SIG-M5 (cell line): ENCODE measurements at places on chromosomes 2 and 18.

DNA sequence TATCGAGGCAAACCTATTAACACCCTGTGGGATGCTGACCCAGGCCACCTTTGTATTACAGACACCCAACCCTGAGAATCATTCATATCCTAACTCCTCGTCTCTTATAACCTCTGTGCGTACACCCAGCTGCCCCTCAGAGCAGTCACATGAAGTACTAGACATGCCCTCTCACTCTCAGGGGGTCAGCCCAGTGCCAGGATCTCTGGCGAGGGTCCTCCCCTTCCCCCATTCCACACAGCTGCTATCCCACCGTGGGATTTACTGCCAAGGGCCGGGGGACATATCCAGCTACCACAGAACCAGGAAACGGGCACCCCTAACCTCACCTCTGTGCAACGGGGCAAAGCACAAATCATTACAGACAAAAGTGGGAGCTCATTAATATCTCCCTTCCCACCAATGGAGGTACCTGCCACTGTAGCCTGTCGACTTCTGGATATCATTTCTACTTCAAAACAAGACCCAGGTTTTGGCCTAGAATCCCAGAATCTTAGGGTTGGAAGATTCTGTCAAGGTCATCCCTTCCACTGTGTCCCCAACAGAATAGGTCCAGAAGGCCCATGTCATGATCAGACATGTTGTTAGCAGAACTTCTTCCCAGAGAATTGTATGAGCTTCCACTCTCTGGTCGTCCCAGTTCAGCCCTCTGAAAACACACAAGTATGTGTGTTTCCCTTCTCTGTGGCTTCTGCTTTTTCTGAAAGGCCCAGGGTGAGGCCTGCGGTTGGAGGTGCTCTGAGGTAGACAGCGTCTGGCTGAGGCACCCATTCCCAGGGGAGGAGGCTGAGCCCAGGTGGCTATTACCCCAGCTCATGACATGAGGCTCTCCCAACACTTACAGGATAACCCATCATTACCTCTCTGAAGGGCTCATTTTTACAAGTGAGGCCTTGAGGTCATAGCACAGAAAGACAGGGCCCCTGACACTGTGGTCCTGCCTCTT, 1.7 kb downstream of the TMBIM1 start:
- DNase-seq = no peak

DNA sequence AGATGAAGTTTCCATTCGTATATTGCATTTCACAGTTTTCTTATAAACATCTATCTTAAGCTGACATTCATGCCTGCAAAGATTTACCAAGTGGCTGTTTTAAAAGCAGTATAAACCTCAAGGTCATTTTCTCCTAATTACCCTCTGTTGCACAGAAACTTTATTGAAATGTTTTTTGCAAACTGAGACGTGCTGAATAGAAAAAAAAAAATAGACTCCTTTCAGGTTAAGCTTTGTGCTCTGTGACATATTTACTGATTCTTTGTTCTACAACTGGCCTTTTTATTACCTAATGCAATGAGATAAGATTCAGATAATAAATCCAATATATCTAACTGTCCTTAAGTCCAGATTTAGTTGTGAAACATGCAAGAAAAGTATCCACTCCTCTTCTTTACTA, 938.7 kb downstream of the DSC3 start:
- no peak for DNase-seq

DNA sequence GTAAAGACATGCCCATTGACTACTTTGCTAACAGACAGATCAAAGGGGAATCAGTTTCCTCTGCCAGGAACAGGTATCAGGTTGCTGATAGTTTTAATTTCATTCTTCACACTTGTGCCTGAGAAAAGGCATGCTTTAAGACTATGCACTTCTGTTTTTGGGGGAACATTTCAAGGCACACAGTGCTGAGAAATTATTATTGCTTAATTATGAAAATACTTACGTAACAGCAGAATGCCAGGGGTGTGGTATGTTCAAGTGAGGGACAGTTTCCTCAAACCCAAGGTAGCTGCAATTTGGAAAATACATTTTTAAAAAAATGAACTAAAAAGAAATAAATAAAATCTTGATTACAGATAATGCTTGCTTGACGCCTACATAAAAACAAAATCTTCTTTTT, 1746.1 kb upstream of the PIK3C3 start:
- DNase-seq = no peak

GRCh38 chr18:54241483-54241882, 17.0 kb upstream of the MBD2 start:
- DNase-seq = no peak

- DNase-seq = no peak
Measured at GRCh38 chr2:128137094-128137616, 46.2 kb downstream of the UGGT1 start.

DNA sequence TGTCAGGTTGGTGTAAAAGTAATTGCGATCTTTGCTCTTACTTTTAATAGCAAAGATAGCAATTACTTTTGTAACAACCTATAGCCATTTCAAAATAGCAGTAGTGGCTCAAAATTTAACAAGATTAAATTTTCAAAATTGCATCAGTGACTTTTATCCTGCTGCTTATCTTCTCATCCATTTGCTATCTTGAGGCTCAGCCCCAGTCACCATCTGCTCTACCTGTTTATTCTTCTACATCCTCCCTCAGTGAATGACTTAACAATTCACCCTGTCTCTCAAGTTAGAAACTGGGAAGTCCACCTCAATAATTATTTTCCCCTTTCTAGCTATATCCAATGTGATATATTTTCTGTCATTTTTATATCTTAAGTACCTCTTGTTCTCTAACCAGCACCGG, 148.6 kb upstream of the ZNF804A start:
- no peak for DNase-seq

GRCh38 chr2:168592181-168592831, 136.2 kb downstream of the CERS6 start:
- no peak for DNase-seq

DNA sequence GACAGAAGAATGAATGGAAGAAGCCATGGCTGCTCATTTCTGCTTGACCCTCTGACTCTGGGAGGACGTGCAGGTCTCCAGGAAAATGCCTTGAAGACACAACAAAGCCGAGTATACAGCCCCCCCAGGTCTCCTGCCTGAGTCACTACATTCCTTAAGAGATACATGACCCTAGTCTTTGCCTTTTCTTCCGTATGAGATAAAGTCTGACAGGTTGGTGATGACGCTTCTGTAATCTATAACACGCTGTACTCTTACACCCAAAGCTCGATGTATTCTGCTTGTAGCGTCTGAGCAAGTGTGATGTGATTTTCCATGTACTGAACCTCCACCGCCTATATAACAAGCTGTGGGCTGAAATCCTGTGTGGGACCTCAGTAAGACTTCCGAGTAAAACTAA, 77.3 kb downstream of the KCTD1 start:
- no peak for DNase-seq

DNA sequence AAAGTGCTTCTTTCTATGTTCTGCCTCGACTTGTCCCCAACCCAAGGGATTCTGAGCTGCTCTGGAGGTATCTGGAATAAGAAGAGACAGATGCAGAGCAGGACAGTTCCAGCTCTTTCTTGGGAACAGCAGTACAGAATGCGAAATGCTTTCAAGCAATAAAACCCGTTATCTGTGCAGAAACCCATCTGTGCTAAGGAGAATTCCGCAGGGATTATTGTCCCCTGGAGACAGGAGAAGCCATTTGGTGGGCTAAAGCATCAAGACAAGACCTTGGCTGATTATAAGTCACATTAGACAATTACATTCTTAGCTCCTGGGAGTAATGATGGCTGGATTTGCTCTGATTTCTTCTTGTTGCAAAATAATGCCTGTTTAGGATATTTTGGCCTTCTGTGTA, 185.4 kb upstream of the GLI2 start:
- DNase-seq = no peak

GRCh38 chr18:5506174-5506573, 37.6 kb downstream of the EPB41L3 start:
- DNase-seq = no peak

DNA sequence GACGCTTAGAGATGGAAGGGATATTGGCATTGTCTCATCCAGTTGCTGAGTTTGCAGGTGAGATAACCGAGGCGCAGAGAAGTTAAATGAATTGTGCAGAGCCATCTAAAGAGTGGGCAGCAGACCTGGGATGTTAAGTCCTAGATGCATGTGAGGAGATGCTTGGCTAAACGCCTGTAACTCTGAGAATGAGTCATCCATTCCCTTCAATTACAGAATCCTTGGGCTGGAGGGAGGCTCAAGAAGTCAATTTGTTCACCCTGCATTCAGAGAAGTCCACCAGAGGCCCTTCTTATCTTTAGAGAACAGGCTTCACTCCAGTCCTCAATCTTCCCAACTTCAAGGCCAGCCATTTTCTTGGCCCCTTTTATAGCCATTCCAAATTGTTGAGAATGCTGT, 1.6 kb downstream of the EHD3 start:
- DNase-seq = no peak

- no peak for DNase-seq
Measured at GRCh38 chr2:196442211-196442610, 197.3 kb upstream of the CCDC150 start.

GRCh38 chr2:105329197-105329554, 359 bp downstream of the TGFBRAP1 start:
- DNase-seq = no peak

DNA sequence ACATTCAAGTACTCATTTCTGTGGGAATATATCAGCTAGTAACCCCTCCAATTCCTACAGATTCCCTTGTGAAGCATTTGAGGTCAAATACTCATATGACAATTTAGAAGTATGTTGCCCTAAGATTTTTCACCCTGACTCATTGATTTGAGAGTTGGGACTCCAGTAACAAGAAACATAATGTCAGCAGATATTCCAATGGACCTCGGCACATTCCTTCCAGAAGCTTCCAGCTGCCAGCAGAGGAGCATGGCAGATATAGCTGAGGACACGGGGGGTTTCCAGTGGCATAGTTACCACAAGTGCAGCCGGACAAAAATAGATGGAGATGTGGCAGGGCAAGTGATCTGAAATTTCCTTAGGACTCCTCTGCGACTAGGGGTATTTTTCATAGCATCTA, 101.9 kb upstream of the ARHGAP28 start:
- no peak for DNase-seq

DNA sequence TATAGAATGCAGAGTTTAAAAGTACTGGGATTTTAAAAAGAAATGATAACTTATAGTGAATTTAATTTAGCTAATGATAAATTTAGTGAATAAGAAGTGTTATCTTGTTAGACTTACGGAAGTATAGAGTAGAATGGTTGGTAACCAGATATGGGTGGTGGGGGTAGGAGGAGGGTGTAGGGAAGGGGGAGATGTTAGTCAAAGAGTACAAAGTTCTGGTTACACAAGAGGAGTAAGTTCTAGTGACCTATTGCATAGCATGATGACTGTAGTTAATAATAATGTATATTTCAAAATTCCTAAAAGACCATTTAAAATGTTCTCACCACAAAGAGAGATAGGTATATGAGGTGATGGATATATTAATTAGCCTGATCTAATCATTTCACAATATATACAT, 184.8 kb upstream of the STON1 start:
- DNase-seq = no peak

GRCh38 chr2:29477186-29477585, 362.0 kb downstream of the CLIP4 start:
- DNase-seq = no peak

DNA sequence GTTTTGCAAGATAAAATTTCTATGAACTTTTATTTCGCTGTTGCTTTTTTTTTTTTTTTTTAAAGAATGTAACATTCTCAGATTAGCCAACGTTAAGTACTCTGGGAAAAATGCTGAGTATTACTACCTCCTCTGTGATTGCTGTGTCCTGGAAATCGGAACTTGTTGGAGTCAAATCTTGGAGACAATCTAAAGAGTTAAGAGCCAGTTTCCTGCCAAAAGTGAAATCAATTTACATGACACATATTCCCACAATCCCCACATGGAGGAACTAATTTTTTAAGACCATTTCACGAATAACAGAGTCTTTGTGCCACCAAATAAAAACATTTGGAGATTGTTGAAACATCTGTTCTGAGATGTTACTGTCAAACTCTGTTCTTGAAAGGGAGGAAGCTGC, 127.8 kb downstream of the MEP1B start:
- DNase-seq = no peak

DNA sequence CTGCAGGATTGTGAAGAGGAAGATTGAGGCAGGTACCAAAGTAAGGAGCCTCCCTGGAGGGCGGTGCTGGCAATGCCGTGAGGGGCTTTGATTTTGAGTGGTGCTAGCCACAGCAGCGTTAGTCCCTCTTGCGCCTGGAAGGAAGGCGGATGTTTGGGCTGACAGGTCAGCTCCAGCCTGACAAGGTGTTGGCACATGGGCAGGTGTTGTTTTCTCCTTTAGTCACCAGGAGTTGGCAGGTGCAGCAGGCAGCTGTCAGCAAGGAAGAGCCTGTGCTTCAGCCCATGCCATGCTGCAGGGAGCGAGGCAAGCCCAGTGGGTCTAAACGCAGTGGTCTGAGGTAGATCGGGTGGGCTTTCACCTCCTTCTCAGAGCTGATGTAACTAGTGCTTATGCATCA, 8.5 kb downstream of the SEC11C start:
- DNase-seq = no peak

GRCh38 chr2:86487062-86487461, 45.9 kb downstream of the KDM3A start:
- no peak for DNase-seq

DNA sequence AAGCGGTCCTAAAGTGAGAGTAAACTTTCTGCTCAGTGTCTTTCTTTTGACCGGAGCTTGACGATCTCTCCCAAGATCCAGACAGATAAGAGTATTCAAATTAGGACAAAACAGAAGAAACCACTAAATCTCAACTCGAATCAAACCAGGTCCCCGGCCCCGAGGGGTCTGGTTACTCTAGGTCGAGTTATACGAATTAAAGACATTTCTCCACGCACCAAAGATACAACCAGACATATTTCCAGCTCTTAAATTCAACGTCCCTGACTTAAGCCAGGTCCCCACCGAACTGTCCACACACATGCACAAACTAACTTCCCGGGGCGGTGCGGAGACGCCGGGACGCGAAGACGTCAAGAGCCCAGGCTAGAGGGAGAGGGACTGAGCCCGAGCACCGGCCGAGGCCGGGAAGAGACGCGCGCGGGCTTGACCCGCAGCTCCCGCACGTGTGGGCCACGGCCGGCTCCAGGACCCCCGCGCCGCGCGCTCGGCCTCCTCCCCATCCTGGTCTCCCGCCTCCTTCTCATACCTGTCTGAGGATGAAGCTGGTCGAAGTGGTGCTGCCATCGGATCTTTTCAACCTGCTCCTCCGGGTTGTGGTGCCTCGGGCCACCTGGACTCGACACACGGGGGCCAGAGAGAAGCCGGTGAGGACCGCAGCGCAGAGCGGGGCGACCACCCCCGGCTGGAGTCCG, 896 bp downstream of the CACNB4 start:
- no peak for DNase-seq

DNA sequence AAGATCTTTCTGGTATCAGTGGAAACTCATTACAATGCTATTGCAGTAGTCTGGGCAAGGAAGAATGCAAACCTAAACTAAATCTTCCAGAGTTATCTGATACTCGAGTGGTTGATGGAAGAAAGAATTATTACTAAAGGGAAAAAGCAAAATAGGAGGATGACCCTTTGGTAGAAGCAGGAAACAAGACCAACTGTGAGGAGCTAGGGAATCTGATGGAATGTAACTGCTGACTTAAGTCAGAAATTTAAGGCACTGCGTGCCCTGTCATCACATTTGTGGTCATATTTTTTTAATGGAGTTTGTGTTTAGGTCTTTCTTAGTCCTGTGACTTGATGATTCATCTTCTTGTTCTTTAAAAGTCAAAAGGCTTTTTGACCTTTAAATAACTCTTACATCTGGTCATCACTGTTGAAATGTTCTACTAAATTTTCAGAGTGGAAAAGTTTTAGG, 36.5 kb upstream of the ARMC9 start:
- DNase-seq = no peak

- no peak for DNase-seq
Measured at GRCh38 chr2:164835302-164835701, 6.3 kb downstream of the COBLL1 start.

- peak; percentile 69 for DNase-seq
Measured at GRCh38 chr18:62425465-62426190, 97.2 kb upstream of the ZCCHC2 start.
